ENCODE measurements at places on chromosomes 5 and 9. TPM values are rescaled to one million over a fixed set of nuclear protein-coding genes. Genes with fewer than 3 reads are reported as not detected.

Gene GPR150
- not detected for total RNA-seq

- no peaks in the 10 kb centered on the region for H3K27me3 ChIP-seq
- no peak overlapping the region for H3K27ac ChIP-seq
- H3K4me1 ChIP-seq, result no peaks in the 10 kb centered on the region
- no peaks in the 10 kb centered on the region for H3K36me3 ChIP-seq
These were observed 39.4 kb downstream of the LYRM7 start for GRCh38 chr5:131210151-131210510.

DNA sequence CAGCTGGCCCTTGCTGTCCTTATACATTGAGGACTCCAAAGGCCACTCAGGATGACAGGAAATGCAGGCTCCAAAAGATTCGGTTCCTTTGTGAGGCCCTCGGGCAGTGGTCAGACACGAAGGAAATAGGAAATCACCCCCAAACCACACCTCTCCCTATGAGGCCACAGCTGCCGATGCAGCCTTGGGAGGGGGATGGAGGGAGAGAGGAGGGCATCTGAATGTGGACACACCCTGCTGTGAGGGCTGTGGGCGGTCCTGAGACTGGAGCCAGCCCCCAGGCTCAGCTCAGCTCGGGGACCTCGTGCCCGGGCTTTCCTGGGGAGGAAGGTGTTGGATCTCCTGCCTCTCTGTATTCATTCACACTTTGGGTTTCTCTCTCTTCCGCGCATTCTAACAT is 2.7 kb upstream of the CLPTM1L start:
- DNase-seq, result no peak
- no peaks in the 10 kb centered on the region for H3K27me3 ChIP-seq
- no peak overlapping the region for H3K4me3 ChIP-seq
- H3K4me1 ChIP-seq, result peaks cover 12% of the 10 kb centered on the region

DNA sequence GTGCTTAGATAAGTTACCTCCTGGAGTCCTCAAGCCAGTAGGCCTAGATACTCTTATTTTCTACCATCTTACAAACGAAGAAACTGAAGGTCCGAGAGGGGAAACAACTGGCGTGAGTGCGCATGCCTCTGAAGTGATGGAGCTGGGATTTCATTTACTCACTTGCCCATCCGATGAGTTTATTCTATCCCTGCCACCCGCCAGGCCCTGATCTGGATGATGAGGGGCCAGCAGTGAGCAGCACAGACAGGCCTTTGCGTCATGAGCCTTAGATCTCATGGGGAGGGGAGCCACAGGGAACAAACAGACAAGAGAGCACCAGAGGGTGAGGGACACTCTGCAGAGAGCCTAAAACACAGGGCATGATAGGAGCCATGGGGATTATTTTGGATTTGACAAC is 34.1 kb upstream of the SLC2A8 start:
- H3K36me3 ChIP-seq, result no peaks in the 10 kb centered on the region
- no peak overlapping the region for H3K4me3 ChIP-seq
- no peak for DNase-seq
- no peak overlapping the region for H3K27ac ChIP-seq

DNA sequence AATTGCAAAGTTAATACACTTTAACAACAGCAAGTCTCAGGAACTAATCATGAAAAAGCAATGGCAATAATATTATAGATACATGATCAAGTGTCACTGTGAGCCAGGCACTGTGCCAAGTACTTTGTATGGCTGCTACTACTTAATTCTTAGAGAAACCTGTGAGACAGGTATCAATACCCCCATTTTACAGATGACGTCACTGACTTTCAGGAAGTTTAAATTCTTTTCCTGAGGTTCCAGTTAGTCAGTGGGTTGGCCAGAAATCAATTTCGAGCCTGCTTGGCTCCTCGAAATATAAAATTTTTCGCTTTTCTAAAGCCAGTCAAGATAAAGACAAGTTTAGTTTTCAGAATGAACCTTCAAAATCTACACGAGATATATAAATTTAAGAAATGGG is 130.3 kb downstream of the SLC12A2 start:
- H3K4me1 ChIP-seq, result peaks cover 23% of the 10 kb centered on the region
- no peak overlapping the region for H3K27ac ChIP-seq
- H3K4me3 ChIP-seq, result no peak overlapping the region
- no peaks in the 10 kb centered on the region for H3K27me3 ChIP-seq

GRCh38 chr9:522658-523057 is 308.0 kb downstream of the DOCK8 start:
- no peaks in the 10 kb centered on the region for H3K36me3 ChIP-seq
- H3K4me3 ChIP-seq, result no peak overlapping the region
- no peak overlapping the region for H3K27ac ChIP-seq
- H3K4me1 ChIP-seq, result no peaks in the 10 kb centered on the region
- peak; percentile 28 for DNase-seq

GRCh38 chr5:134851307-134851923 is 5.6 kb downstream of the C5orf24 start:
- no peaks in the 10 kb centered on the region for H3K27me3 ChIP-seq
- peaks cover 35% of the 10 kb centered on the region for H3K36me3 ChIP-seq
- H3K27ac ChIP-seq, result peak overlapping the region; percentile 23
- peak; percentile 18 for DNase-seq

Gene CHD1
- total RNA-seq, result 38.6 TPM

GRCh38 chr9:114291064-114291474 is 31.8 kb upstream of the ORM1 start:
- no peak overlapping the region for H3K4me3 ChIP-seq
- H3K36me3 ChIP-seq, result peaks cover 16% of the 10 kb centered on the region
- DNase-seq, result peak; percentile 31

GRCh38 chr5:177516601-177517568 is at the start of gene DDX41:
TSS of gene DDX41 (minus strand) at chr5:177516961. CDS start at chr5:177516945, 16 bp downstream.
- peak; percentile 97 for DNase-seq
- peak within 1 kb of the TSS; percentile 85 for H3K4me3 ChIP-seq
- H3K27me3 ChIP-seq, result no peaks in the 10 kb centered on the region
- H3K27ac ChIP-seq, result peak within 1 kb of the TSS; percentile 66
- H3K4me1 ChIP-seq, result peaks cover 16% of the 10 kb centered on the region
- H3K36me3 ChIP-seq, result peaks cover 32% of the 10 kb centered on the region

Gene CFAP90
- 0.84 TPM for total RNA-seq

Gene GABRA6
- not detected for total RNA-seq

Gene CCNI2
- total RNA-seq, result 0.24 TPM

Gene GLDC
- total RNA-seq, result 8.9 TPM

- H3K27ac ChIP-seq, result no peak overlapping the region
- no peaks in the 10 kb centered on the region for H3K4me1 ChIP-seq
- H3K4me3 ChIP-seq, result no peak overlapping the region
- H3K27me3 ChIP-seq, result no peaks in the 10 kb centered on the region
These were observed 3.9 kb upstream of the MEF2C start for GRCh38 chr5:88886746-88887341.

GRCh38 chr5:143106174-143106573 is 297.3 kb downstream of the NR3C1 start:
- DNase-seq, result peak; percentile 54
- H3K4me3 ChIP-seq, result no peak overlapping the region
- no peaks in the 10 kb centered on the region for H3K4me1 ChIP-seq
- H3K36me3 ChIP-seq, result no peaks in the 10 kb centered on the region
- H3K27me3 ChIP-seq, result no peaks in the 10 kb centered on the region

GRCh38 chr9:33414268-33414667 is 11.9 kb upstream of the AQP7 start:
- no peaks in the 10 kb centered on the region for H3K4me1 ChIP-seq
- DNase-seq, result no peak
- H3K27ac ChIP-seq, result no peak overlapping the region

GRCh38 chr5:61735995-61736394 is 403.9 kb downstream of the ZSWIM6 start:
- H3K4me3 ChIP-seq, result no peak overlapping the region
- no peak for DNase-seq
- H3K36me3 ChIP-seq, result no peaks in the 10 kb centered on the region
- H3K4me1 ChIP-seq, result peaks cover 9% of the 10 kb centered on the region
- no peak overlapping the region for H3K27ac ChIP-seq

Gene ADGRD2
- not detected for total RNA-seq

Gene FSTL4
- total RNA-seq, result not detected

GRCh38 chr5:116013207-116013785 is 19.0 kb upstream of the ARL14EPL start:
- H3K4me1 ChIP-seq, result no peaks in the 10 kb centered on the region
- DNase-seq, result peak; percentile 36
- no peak overlapping the region for H3K27ac ChIP-seq
- H3K36me3 ChIP-seq, result no peaks in the 10 kb centered on the region
- no peak overlapping the region for H3K4me3 ChIP-seq

DNA sequence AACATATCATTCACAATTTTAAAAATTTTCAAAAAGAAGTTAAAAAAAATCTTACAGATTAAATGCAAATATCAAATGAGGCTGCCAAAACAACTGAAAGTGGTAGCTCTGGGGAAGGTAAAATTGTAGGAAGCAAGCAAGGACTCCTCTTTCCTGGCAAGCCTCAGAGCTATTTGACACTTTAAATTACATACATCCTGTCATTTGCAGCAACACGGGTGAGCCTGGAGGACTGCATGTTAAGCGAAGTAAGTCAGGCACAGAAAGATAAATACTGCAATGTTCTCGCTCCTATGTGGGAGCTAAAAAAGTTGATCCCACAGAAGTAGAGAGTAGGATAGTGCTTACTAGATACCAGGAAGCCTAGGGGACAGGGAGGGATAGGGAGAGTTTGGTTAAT is 58.0 kb downstream of the LPAR1 start:
- no peaks in the 10 kb centered on the region for H3K36me3 ChIP-seq
- no peaks in the 10 kb centered on the region for H3K27me3 ChIP-seq
- no peak for DNase-seq
- no peak overlapping the region for H3K4me3 ChIP-seq

DNA sequence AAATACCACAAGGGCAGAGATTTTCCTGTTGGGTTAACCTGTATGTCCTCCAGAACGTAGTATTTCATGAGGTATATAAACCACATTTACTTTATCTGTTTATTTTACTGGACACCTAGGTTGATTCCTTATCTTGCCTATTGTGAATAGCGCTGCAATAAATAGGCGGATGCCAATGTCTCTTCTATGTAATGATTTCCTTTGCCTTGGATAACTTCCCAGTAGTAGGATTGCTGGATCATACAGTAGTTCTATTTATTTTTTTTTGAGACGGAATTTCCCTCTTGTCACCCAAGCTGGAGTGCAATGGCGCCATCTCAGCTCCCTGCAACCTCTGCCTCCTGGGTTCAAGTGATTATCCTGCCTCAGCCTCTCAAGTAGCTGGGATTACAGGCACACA is 15.6 kb upstream of the TUT7 start:
- no peak overlapping the region for H3K27ac ChIP-seq
- no peaks in the 10 kb centered on the region for H3K4me1 ChIP-seq
- no peaks in the 10 kb centered on the region for H3K36me3 ChIP-seq
- peak; percentile 3 for DNase-seq
- H3K27me3 ChIP-seq, result no peaks in the 10 kb centered on the region
- H3K4me3 ChIP-seq, result no peak overlapping the region

- DNase-seq, result no peak
- no peaks in the 10 kb centered on the region for H3K27me3 ChIP-seq
- H3K4me3 ChIP-seq, result no peak overlapping the region
- no peak overlapping the region for H3K27ac ChIP-seq
- no peaks in the 10 kb centered on the region for H3K36me3 ChIP-seq
- peaks cover 23% of the 10 kb centered on the region for H3K4me1 ChIP-seq
These were observed 11.3 kb downstream of the TMEM250 start for GRCh38 chr9:136107155-136107952.

Gene SLCO6A1
- not detected for total RNA-seq

GRCh38 chr5:175706499-175706898 is 48.6 kb downstream of the HRH2 start:
- no peaks in the 10 kb centered on the region for H3K36me3 ChIP-seq
- no peak overlapping the region for H3K4me3 ChIP-seq
- no peaks in the 10 kb centered on the region for H3K4me1 ChIP-seq
- no peaks in the 10 kb centered on the region for H3K27me3 ChIP-seq
- H3K27ac ChIP-seq, result no peak overlapping the region

DNA sequence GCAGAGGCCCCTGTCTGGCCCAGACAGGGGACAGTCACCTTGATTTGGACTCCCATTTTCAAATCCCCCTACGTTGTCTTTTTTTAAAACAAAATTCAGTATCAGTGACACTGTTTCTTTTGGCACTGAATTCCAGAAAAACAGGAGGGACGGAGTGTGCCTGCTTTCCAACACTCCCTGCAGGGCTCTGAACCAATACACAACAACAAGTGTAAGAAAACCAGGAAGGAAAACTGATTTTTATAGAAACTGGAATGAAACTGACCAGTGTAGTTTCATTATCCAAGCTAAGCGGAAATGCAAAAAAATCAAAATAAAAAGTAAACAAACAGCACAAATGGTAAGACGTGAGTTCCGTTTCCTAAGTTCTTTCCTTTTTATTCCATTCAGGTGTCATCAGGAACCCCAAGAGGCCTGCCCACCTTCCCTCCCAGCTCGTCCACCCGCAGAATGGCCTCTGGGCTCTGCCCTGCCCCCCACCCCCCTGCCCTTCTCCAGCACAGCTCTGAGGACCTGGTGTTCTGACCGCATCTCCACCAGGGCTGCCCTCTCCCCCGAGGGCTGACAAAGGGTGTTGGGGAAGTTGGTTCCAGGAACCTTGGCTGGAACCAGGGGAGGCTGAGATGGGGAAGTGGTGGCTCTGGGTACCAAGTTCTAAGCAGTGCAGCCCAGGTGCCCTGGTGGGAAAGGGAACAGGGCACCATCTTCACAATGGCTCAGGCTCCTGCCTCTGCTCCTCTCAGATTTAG is 73.6 kb downstream of the PSD2 start:
- H3K27me3 ChIP-seq, result peaks cover 13% of the 10 kb centered on the region
- no peaks in the 10 kb centered on the region for H3K4me1 ChIP-seq
- H3K4me3 ChIP-seq, result no peak overlapping the region
- H3K36me3 ChIP-seq, result no peaks in the 10 kb centered on the region
- DNase-seq, result no peak

Gene CDH9
- not detected for total RNA-seq

- H3K27me3 ChIP-seq, result no peaks in the 10 kb centered on the region
- H3K36me3 ChIP-seq, result peaks cover 47% of the 10 kb centered on the region
- H3K27ac ChIP-seq, result no peak overlapping the region
These were observed 44.2 kb downstream of the FAF2 start for GRCh38 chr5:176492431-176492830.

GRCh38 chr9:134748591-134748990 is 107.0 kb downstream of the COL5A1 start:
- H3K27me3 ChIP-seq, result no peaks in the 10 kb centered on the region
- no peaks in the 10 kb centered on the region for H3K4me1 ChIP-seq
- no peak overlapping the region for H3K4me3 ChIP-seq
- no peak for DNase-seq
- H3K27ac ChIP-seq, result no peak overlapping the region

Gene GPR151
- total RNA-seq, result not detected

GRCh38 chr5:143056792-143057579 is 286.8 kb downstream of the ARHGAP26 start:
- H3K4me1 ChIP-seq, result peaks cover 33% of the 10 kb centered on the region
- no peaks in the 10 kb centered on the region for H3K27me3 ChIP-seq
- DNase-seq, result no peak

Gene TOR4A
- 10.8 TPM for total RNA-seq

DNA sequence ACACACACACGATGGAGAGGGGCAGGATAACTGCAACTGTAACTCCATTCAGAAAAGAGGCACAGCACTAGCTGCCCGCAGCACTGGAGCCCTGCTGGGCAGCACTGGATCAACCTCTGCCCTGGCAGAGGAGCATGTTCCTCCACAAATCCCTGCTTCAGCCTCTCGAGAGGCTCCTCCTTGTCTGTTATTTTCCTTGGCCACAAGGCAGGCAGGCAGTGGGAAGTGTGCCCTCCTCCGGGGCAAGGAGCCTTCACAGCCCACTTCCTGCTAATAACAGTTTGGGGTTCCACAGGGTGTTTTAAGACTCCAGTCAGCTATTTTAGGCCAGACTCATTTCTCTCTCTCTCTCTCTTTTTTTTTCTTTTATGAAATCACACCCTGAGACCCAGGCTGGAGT is 11.8 kb downstream of the FXN start:
- peaks cover 5% of the 10 kb centered on the region for H3K4me1 ChIP-seq
- no peak for DNase-seq
- peaks cover 16% of the 10 kb centered on the region for H3K36me3 ChIP-seq
- no peaks in the 10 kb centered on the region for H3K27me3 ChIP-seq
- H3K27ac ChIP-seq, result no peak overlapping the region
- H3K4me3 ChIP-seq, result no peak overlapping the region

Gene CDX1
- 0.50 TPM for total RNA-seq

Data from astrocyte (in vitro differentiated cells and primary cell).